Activated CD4-positive, CD25-positive, alpha-beta regulatory T cell treated with anti-CD3 and anti-CD28 coated beads, Interleukin-2, amount 50 U/mL, for 72 hours (primary cell): ENCODE measurements at places on chromosomes 6 and 20.

GRCh38 chr6:7077856-7078255 lies 29.9 kb upstream of the RREB1 start:
- DNase-seq = no peak

DNA sequence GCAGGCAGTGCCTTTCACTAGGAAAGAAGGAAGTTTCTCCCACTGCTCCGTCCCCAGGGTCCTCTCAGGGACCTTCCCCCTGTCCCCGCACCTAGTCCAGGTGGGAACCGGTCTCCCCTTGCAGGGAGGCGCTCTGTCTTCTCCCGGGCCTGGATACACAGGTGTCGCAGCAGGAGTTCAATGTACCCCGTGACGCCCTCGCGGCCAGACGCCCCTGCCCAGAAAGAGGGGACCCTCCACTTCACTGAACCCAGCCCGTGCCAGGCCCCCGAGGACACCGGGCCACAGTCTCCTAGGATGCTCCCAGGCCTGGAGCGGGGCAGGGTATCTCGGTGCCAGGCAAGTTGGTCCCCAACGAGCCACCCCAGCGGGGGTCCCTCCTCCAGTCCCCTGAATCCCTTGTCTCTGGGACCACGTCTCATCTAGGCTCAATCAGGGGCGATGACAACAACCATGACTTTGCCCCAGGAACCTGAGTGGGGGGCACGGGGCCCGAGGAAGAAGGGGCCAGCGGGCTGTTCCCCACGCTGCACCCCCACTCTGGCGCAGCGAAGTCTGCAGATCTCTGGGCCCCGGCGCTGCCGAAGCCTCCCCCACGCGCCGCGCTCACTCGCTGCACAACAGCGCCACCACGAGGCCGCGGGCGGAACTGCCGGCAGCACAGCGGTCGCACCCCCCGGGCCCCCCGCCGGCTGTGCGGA lies 103.0 kb downstream of the EDN3 start:
- DNase-seq = peak; percentile 79

DNA sequence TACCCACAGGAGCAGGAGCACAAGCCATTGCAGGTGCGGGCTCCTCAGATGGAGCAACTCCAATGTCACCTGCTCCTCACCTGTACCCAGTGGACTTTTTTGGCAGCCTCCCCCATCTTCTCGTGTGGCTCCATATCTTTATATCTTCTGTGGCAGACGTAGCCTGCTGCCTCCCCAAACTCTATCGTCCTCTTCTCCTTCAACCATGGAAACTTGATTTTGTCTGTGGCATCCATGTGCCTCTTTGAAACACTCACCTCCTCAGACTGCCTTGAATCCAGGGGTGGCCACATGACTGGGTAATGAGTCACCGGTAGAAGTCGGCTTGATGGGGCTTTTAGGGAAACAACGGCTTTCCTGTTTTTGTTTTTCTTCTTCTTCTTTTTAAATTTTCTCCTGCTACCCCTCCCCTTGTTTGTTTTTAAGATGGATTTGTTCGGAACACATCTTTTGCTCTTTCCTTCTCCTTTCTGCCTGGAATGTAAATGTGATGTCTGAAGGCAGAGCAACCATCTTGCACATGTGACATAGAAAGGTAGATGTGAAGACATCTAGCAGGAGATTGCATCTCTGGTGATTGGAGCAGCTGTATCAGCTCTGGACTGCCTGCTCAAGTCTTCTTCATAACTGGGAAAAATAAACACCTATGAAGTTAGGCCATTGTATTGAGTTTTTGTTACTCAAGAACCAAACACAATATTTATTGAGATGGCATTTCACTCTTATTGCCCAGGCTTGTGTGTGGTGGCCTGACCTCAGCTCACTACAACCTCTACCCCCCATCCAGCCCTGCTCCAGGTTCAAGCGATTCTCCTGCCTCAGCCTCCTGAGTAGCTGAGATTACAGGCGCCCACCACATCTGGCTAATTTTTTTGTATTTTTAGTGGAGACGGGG lies 69.9 kb upstream of the DDR1 start:
- DNase-seq = no peak

- DNase-seq = no peak
These were observed 36.9 kb downstream of the SLC24A3 start for GRCh38 chr20:19249106-19249879.

GRCh38 chr20:57594092-57594951 lies 25.9 kb downstream of the ZBP1 start:
- peak; percentile 73 for DNase-seq

DNA sequence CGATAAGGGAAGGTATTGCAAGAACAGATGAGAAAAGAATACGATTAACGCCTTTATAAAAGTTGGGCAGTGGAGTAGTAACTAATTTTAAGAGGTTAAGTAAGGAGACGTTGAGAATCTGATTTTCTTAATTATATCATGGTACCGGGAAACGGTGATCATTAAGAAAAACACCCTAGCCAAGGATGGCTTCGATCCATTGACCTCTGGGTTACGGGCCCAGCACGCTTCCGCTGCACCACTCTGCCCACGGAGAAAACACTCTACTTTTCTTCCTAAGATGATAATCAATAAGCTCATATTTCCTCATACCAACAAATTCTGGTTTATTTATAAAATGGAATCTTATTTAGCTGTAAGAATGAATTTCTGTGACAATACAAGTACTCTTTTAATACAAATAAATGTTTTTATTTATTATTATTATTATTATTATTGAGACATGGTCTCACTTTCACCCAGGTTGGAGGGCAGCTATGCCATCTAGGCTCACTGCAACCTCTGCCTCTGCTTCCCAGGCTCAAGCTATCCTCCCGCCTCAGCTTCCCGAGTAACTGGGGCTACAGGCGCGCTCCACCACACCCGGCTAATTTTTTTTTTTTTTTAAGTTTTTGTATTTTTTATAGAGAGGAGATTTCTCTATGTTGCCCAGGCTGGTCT lies 8.3 kb downstream of the POM121L2 start:
- no peak for DNase-seq

- DNase-seq = no peak
These were observed 20.4 kb upstream of the DEFB112 start for GRCh38 chr6:50070101-50070500.
